ENCODE measurements at places on chromosomes 7 and 10.
A peak's percentile ranks its signal among the peaks of the same experiment; 100 is the strongest.

GRCh38 chr10:82813856-82814255 is 938.9 kb downstream of the NRG3 start:
- H3K4me1 ChIP-seq, result peaks cover 2% of the 10 kb centered on the region
- H3K27ac ChIP-seq, result no peak overlapping the region
- no peaks in the 10 kb centered on the region for H3K36me3 ChIP-seq
- H3K27me3 ChIP-seq, result no peaks in the 10 kb centered on the region
- no peak overlapping the region for H3K4me3 ChIP-seq
- DNase-seq, result peak; percentile 40

GRCh38 chr7:151025924-151026671 is 1.8 kb upstream of the ATG9B start:
- H3K27me3 ChIP-seq, result peaks cover 11% of the 10 kb centered on the region
- no peaks in the 10 kb centered on the region for H3K36me3 ChIP-seq
- H3K4me1 ChIP-seq, result peaks cover 6% of the 10 kb centered on the region
- peak; percentile 46 for DNase-seq
- no peak overlapping the region for H3K27ac ChIP-seq

DNA sequence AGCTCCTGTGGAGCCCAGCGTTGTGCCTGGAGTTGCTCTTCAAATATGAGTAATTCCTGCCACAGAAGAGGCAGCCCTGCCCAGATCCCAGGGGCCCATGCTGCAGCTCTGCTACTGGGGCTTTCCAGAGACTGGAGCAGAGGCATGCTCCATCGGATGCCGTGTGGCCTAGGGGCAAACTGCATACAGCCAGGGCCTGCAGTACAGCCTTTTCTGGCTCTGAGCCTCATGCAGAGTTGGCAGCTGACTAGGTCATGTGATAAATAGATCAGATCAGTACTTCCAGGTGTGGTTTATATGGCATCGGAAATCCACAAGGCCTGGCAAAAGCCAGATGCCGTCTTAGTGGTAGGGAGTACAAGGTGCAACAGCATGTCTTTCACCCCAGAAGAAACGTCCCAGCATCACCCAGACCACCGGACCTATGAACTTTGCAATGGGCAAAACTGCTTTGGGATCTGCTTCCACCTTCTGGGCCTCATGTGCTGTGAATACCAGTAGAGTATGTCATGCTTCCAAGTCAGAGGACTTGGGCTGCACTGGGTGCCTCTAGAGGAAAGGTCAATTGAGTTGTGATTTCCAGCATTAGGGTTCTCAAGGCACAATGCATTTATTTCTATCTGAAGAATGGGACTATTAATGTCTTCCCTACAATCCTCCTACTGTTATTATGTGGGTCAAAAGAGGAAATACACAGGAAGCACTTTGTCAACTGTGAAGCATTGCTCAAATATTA is 250.7 kb upstream of the ZNF32 start:
- no peak overlapping the region for H3K4me3 ChIP-seq
- peaks cover 5% of the 10 kb centered on the region for H3K4me1 ChIP-seq
- no peaks in the 10 kb centered on the region for H3K27me3 ChIP-seq
- DNase-seq, result no peak
- no peaks in the 10 kb centered on the region for H3K36me3 ChIP-seq

- H3K27ac ChIP-seq, result no peak overlapping the region
- H3K36me3 ChIP-seq, result peaks cover 3% of the 10 kb centered on the region
- no peak for DNase-seq
- no peaks in the 10 kb centered on the region for H3K27me3 ChIP-seq
- H3K4me1 ChIP-seq, result peaks cover 5% of the 10 kb centered on the region
Observed at GRCh38 chr7:42910306-42910705, 1.6 kb downstream of the C7orf25 start.

DNA sequence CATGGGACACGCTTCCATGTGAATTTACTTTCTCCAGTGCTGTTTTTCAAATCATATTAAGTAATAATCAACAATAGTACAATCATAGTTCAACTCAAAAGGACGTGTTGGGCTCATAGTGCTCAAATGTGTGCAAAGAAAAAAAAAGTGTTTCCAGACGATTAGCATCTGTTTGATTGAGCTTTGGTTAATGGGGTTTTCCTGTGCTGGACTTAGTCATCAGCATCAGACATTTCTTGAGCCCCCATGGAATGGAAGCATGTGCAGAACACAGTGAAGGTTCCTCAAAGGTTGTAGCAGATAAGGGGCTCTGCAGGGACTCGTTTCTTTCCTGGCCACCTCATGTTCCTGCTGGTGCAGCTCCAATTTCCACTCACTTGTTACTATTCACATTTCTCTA is 233.9 kb downstream of the PAXIP1 start:
- H3K4me1 ChIP-seq, result no peaks in the 10 kb centered on the region
- no peaks in the 10 kb centered on the region for H3K36me3 ChIP-seq
- H3K4me3 ChIP-seq, result no peak overlapping the region
- DNase-seq, result no peak

DNA sequence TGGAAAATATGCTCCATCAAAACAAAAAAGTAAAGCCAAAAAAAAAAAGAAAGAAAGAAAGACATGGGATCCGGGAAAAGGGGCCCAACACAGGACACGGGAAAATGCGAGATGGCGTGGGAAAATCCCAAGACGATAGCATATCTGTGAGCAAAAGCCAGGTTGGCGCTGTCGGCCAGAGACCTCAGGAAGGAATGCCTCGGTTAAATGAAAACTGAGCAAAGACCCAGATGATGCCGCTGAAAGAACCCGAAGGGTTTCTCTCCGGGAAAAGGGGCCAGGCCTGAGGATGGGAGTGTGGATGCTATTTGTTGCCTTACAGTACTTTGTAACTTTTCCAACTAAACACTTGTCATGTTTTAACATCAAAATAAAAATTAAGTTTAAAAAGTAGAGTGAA is 49.5 kb upstream of the PPP2R2D start:
- H3K4me3 ChIP-seq, result no peak overlapping the region
- no peak for DNase-seq
- no peaks in the 10 kb centered on the region for H3K36me3 ChIP-seq
- peaks cover 4% of the 10 kb centered on the region for H3K27me3 ChIP-seq
- H3K27ac ChIP-seq, result no peak overlapping the region

Data from mesenchymal stem cell (in vitro differentiated cells and primary cell).